ENCODE measurements at places on chromosomes 3 and 15. TPM values are rescaled to one million over a fixed set of nuclear protein-coding genes. Genes with fewer than 3 reads are reported as not detected.

The FGD5 gene
- total RNA-seq: 5.6 TPM

The ANXA2 gene
- total RNA-seq: 1,711 TPM

The RAB7A gene
- total RNA-seq: 116 TPM

The PDCD7 gene
- 21.8 TPM for total RNA-seq

The SEMA4B gene
- 14.7 TPM for total RNA-seq

The TM4SF4 gene
- not detected for total RNA-seq

The CCDC54 gene
- total RNA-seq: not detected

The GAP43 gene
- total RNA-seq: 4.9 TPM

The ANKUB1 gene
- not detected for total RNA-seq

The PLS1 gene
- not detected for total RNA-seq

The DLEC1 gene
- 0.05 TPM for total RNA-seq

The GOLGA8Q gene
- total RNA-seq: 0.06 TPM

The MUC4 gene
- not detected for total RNA-seq

The SYNPR gene
- not detected for total RNA-seq

The CD86 gene
- not detected for total RNA-seq

The CCR4 gene
- not detected for total RNA-seq

The STOML1 gene
- 12.7 TPM for total RNA-seq

The IMPG2 gene
- 0.20 TPM for total RNA-seq

The ZFYVE19 gene
- 19.2 TPM for total RNA-seq

The LINGO1 gene
- 0.15 TPM for total RNA-seq

The IGSF11 gene
- total RNA-seq: not detected
